WTC11 (cell line): ENCODE measurements at places on chromosomes 13 and 19. TPM values are rescaled to one million over a fixed set of nuclear protein-coding genes. Genes with fewer than 3 reads are reported as not detected.

Gene ZNF98
- not detected in 3 replicates for total RNA-seq

DNA sequence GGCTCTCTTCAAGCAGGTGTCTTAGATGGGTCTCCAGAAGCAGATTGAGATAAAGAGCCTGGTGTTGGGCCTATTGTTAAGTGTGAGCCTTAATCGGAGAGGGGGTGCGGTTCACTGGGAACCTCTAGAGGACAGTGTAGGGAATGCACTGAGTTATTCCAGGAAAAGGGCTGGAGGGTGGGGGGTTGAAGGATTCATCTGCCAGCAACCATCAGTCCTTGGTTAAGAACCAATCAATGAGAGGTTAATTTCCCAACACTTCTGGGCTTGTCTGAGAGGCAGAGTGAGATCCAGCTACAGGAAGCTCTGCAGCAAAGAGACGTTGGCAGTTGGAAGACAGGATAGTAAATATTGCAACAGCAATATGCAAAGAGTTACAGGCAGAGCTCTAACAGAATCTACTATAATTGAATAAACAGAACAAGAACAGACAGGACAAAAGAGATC lies 28.7 kb downstream of the CYP4F2 start:
- DNase-seq: peak; percentile 57

DNA sequence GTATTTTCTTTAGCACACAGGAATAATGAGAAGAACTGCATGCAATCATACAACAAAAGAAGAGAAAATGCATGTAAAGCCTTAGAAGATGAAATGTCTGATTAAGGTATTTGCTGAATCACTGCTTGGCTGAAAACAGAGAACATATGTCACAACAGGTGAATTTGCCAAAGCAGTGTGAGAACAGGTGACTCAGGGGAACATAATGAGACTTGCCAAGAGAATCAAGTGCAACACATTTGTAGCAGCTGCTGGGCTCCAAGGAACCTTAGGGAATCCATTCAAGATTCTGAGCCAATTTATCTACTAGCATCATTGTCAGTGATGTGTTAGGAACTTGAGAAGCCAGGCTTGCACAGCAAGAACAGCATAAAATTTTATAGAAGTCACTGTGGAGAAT lies 273.1 kb downstream of the PCDH20 start:
- DNase-seq: no peak

DNA sequence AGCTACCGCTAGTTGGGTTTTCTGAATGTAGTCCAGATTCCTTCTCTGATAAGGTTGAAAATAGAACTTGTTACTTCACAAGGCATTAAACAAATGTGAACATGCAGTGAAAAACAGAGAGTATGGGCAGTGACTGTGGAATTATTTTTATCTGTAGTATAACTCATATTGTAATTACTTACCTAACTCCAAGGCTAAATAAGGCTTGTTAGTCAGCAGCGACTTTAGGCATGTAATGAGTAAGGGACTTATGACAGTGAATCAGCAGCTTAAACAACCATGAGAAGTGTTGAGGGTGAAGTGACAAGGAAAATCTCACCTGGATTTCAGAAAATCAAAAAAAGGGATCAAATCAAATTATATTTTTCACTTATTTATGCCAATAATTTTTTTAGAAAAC lies 1719.5 kb upstream of the MIR17HG start:
- no peak for DNase-seq

Gene GARIN5A
- 8.2 to 17.1 TPM (median 15.3 TPM) in 3 replicates for total RNA-seq

Gene TPGS1
- 14.3 to 18.8 TPM (median 14.9 TPM) in 3 replicates for total RNA-seq

Gene SMAD9
- total RNA-seq: 0.71 to 1.5 TPM (median 1.2 TPM) in 3 replicates

Gene CLEC17A
- 0.14 TPM in 1 of 3 replicates, not detected in the others for total RNA-seq

Gene SOX21
- total RNA-seq: 6.4 to 11.4 TPM (median 6.4 TPM) in 3 replicates

GRCh38 chr13:49305792-49306425 lies 58.2 kb downstream of the CDADC1 start:
- no peak for DNase-seq

DNA sequence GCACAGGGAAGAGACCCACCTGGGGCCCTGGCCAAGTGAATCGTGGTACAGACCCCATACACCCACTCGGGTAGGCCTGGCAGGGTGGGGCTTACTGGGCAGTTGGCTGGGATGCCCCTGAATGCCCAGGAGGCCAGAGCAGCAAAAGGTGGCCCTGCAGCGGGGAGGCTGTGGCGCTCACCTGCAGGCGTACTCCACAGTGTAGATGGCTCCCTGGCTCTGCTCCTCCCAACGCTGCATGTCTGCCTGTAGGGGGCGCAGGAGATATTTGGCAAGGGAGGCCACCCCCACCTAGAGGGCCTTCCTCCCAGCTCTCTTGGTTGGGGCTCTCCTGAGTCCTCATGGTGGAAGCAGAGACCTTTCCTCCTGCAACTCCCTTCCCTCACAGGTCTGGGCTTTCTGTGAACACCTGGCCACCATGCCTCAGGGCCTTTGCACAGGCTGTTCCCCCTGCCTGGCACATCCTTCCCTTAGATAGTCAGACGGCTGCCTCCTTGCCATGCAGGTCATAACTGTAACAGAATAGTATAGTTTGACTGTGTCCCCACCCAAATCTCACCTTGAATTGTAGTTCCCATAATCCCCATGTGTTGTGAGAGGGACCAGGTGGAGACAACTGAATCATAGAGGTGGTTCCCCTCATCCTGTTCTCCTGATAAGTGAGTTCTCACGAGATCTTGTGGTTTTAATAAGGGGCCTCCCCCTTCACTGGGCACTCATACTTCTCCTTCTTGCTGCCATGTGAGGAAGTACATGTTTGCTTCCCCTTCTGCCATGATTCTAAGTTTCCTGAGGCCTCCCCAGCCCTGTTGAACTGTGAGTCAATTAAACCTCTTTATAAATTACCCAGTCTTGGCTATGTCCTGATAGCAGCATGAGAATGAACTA lies 5.9 kb downstream of the BORCS8 start:
- peak; percentile 89 for DNase-seq

DNA sequence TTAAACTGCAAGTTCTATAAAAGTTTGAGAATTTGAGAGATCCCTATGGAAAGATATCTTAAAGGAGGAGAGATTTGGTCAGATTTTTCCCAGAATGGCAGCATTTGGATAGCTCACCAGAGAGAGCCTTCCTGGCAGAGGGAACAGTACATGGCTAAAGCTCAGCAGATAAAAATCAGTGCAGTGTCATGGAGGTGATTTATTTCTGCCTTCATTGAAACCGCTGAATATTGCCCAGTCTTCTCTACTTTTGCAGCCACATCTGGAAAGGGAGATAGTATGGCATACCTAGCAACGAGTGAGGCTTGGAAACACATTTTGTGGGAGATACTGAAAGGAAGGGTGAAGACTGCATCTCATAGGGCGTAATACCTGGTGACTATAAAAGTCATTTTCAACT lies 155.2 kb downstream of the RFC3 start:
- DNase-seq: no peak

DNA sequence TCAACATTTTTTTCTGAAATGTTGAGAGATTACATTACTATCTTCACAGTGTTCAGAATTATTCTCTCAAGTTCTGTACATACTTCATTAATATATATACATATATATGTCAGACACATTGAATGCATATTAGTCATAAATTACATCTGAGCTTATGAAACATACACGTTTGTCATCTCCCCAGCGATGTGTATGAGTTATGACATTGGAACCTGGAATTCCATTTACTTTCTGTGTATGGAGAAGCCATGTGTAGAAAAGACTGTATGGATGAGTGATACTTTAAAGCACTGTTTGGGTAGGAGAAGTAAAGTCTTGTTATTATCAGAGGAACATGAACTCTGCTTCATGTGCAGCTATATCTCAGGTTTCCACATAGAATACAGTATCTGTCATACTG lies 167.2 kb downstream of the FGF14 start:
- DNase-seq: no peak

Gene LILRB3
- total RNA-seq: not detected in 3 replicates

GRCh38 chr13:48377857-48378256 lies 35.1 kb downstream of the LPAR6 start:
- DNase-seq: no peak

DNA sequence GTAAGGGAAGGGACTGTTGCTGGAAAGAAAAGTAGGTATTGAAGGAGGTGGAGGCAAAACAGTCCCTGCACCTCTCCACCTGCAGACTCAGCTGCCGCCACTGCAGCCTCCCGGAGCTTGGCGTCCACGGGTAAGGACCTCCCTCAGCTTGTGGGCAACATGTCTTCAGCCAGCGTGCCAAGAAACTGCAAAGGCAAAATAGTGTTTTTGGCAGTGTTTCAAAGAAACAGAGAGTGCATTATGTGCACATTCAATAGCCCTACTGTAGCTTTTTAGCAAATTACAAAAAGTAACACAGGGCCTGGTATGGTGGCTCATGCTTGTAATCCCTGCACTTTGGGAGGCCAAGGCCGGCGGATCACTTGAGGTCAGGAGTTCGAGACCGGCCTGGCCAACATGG lies 57.4 kb downstream of the ATP11A start:
- no peak for DNase-seq

- no peak for DNase-seq
Measured at GRCh38 chr13:73324842-73325722, 266.3 kb downstream of the KLF5 start.

DNA sequence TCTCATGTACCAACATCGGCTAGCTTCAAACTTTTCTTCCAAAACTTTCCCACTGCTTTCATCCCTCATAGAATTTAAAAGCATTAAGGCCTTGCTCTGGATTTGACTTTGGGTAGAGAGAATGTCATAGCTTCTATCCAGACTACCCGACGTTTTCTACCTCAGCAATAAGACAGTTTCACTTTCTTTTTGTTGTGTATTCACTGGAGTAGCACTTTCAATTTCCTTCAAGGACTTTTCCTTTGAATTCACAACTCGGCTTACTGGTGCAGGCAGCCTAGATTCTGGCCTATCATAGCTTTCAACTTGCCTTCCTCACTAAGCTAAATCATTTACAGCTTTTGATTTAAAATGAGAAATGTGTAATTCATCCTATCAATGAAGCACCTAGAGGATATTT lies 420.4 kb upstream of the GPC6 start:
- DNase-seq: no peak

Gene NLRP12
- 4.7 to 5.6 TPM (median 4.9 TPM) in 3 replicates for total RNA-seq

Gene FPR2
- 0.30 to 0.71 TPM (median 0.31 TPM) in 3 replicates for total RNA-seq

- no peak for DNase-seq
Measured at GRCh38 chr19:4115818-4116385, 8.0 kb downstream of the MAP2K2 start.

GRCh38 chr19:33163481-33163880 lies 30.6 kb upstream of the LRP3 start:
- no peak for DNase-seq

DNA sequence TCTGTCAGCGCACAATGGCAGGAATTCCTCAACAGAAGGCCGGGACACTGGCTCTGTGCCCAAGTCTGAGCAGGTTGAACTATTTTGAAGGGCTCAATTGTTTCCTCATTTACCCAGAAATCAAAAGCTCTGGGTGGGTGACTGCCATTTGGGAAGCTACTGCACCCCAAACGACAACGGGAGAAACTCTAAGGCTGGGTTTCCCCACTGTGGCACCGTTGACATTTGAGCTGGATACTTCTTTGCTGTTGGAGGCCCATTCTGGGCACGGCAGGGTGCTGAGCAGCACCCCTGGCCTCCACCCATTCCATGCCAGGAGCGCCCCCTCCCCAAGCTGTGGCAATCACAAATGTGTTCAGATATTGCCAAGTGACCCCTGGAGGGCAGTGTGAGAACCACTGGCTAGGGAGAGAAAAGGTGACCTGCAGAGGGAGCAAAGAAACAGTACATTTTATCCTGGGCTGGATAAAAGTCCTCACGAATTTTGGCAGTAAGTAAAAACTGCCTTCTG lies 62.5 kb downstream of the RFX2 start:
- DNase-seq: peak; percentile 77

Gene WTIP
- 14.3 to 18.1 TPM (median 16.0 TPM) in 3 replicates for total RNA-seq

Gene APOC4
- total RNA-seq: not detected in 3 replicates
